ENCODE measurements at places on chromosomes 4 and X. TPM values are rescaled to one million over a fixed set of nuclear protein-coding genes. Genes with fewer than 3 reads are reported as not detected.

DNA sequence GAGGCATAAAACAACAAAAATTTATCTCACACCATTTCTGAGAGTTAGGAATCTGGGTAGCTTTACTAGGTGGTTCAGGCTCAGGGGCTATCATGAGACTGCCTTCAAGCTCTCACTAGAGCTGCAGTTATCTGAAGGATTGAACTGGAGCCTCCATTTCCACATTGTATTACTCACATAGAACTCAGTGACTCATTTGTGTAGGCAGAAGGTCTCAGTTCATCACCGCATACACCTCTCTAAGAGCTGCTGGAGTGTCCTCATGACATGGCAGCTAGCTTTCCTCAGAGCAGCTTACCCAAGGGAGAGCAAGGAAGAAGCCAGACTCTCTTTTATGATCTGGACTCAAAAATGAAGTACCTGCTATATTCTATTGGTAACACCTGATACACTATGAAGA is 389.2 kb downstream of the IQCM start:
- no peaks in the 10 kb centered on the region for H3K27me3 ChIP-seq
- no peak overlapping the region for H3K27ac ChIP-seq
- DNase-seq = no peak
- H3K36me3 ChIP-seq = no peaks in the 10 kb centered on the region

DNA sequence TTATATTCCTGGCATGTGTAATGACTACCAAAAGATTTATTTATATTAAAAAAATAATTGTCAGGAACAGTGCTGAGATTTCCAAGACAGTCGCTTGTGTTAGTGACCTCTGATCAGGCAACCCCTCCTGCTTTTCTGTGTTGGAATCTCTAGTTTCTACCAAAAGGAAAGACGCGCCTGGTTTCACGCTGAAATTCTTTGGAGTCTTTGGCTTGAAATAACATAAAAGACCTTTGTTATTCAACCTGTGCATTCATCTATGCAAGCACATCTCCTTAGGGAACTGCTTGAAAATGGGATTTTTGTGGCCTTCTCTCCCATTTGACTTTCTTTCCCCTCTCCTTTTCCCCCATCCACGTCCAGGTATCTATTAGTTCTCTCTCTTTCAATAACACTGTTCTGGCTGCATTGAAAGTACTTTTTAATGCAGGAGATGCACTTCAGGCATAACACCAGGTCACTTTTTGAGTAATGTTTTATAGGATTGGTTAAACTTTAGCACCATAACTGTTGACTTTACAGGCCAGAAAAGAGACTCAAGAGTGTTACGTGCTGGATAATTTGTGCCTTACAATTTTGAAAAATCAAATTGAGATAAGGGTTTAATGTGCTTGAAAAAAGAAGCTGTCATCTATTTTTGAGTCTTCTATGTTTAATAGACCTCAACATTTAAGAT is 172.7 kb downstream of the GPAT3 start:
- DNase-seq = no peak
- H3K27me3 ChIP-seq = no peaks in the 10 kb centered on the region
- no peaks in the 10 kb centered on the region for H3K36me3 ChIP-seq
- no peaks in the 10 kb centered on the region for H3K4me1 ChIP-seq

Gene TMPRSS11D
- total RNA-seq = 72.4 TPM

DNA sequence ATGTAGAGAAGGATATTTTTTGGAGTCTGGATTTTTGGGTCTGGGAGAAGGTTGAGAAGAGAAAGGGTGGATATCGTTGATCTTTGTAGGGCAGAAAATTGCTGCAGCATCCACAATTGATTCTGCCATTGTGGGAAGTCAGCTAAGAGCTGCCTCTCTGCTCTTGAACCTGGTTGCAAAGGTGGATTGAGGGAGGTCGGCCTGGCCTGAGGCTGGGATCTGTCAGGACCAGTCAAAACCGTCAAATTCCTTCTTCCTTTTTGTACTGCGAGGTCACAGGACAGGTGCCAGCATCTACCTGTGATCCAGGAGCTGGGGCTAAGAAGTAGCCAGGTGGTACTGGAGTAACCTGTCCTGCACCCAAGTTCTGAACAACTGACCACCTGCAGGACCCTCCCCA is 93.7 kb downstream of the SHOX start:
- no peak overlapping the region for H3K4me3 ChIP-seq
- H3K27ac ChIP-seq = no peak overlapping the region
- H3K4me1 ChIP-seq = no peaks in the 10 kb centered on the region
- no peaks in the 10 kb centered on the region for H3K36me3 ChIP-seq

Gene SSX3
- total RNA-seq = not detected

Gene ZDHHC15
- 3.4 TPM for total RNA-seq

GRCh38 chr4:121838136-121838535 is 14.5 kb upstream of the CCNA2 start:
- no peak for DNase-seq
- H3K36me3 ChIP-seq = no peaks in the 10 kb centered on the region
- H3K4me3 ChIP-seq = no peak overlapping the region
- no peak overlapping the region for H3K27ac ChIP-seq

Measured in vagina (tissue), 2 donors.